GOT3 (cell line): ENCODE measurements at places on chromosomes 7 and 10.

GRCh38 chr10:58262766-58263165, 4.9 kb downstream of the IPMK start:
- no peak for DNase-seq

- no peak for DNase-seq
Measured at GRCh38 chr10:131860806-131861440, 39.9 kb upstream of the PPP2R2D start.

- DNase-seq: no peak
Measured at GRCh38 chr10:124688889-124689670, 55.1 kb downstream of the FAM53B start.

DNA sequence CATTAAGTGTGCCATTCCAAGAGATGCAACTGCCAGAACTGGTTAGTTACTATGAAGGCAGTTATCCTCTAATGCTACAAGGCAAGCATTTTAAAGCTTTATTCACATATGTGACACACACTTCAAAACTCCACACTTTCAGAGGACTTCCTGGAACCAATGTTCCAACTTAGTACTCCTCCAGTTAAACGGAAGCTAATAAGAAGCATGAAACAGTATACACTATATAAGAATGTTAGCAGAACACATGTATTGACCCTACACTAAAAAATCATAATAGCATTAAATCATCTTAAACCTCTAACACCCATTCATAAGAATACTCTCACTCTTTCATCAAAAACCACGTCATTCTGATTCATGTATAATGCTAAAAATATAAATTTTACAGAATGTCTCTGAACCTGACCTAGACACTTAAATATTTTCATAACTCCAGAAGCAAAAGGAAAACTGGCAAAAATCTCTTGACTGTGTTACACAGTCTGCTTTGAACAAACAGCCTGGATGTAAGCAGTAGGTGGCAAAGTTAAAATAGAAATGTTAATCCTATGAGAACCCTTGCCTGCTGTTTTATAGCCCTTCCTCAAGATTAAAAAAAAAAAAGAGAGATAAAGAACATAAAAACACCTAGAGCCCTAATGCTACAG, 135.0 kb downstream of the SEMA3C start:
- no peak for DNase-seq

DNA sequence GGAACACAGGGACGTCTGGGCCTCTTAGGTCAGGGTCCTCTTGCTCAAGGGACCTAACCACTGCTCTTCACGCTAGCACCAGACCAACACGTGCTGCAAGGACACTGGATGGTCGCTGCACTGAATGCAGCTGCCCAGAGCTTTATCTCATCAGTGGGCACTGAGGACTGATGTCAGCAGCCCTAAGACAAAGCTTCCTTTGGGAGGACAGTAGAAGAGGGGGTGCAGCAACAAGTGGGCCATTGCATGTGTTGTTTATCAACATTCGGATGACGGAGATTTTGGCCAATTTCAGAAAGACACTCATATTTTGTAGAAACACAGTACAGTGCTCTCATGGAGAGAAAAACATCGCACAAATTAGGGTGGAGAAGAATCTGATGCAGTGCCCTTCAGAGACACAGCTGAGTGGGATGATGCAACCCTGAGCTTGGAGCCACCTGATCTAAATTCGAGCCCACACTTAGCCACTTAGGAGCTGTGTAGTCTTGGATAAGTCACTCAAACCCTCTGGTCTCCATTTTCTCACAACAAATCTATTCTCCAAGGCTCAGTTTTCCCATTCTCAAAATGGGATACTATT, 1.7 kb downstream of the OPALIN start:
- no peak for DNase-seq

- no peak for DNase-seq
Measured at GRCh38 chr7:73345538-73345937, 17.6 kb downstream of the FKBP6 start.
